Stimulated activated CD4-positive, alpha-beta T cell treated with anti-CD3 and anti-CD28 coated beads, Interleukin-1b, Interleukin-23, amount 100 ng/mL, for 24 hours (primary cell): ENCODE measurements at places on chromosomes 2 and 18.

DNA sequence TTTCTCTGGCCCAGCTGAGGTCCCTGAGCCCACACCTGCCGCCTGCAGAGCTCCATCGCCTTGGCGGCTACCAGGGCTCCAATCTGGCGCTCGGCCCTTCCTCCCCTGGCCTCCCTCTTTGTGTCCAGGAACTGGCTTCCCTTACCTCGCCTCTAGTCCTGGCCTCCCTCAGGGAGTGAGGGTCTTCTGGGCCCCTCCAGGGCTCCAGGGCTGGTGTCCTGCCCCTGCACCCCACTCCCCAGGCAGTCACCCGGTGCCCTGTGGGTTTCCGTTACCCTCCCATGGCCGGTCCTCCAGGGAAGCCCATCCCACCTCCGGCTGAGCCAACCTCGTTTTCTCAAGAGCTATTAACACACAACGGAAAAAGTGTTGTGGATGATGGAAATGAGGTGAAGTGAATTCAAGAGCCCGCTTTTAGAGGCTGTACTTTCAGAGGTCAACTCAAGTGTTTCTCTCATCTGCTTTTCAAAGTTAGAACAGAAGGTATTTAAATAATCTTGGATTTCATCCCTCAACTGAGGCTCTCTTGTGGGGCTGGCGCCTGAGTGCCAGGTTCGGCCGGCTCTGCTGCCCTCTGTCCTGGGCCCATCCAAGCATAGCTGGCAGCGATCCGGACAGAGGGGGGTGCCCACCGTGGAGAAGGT, 131.9 kb downstream of the ASB1 start:
- no peak for DNase-seq

GRCh38 chr2:164080486-164080885, 344.7 kb upstream of the FIGN start:
- DNase-seq: no peak

- no peak for DNase-seq
Measured at GRCh38 chr2:183207110-183207509, 82.9 kb downstream of the NUP35 start.

- DNase-seq: no peak
Measured at GRCh38 chr2:115303-115702, 69.0 kb upstream of the FAM110C start.

- no peak for DNase-seq
Measured at GRCh38 chr18:61690418-61691138, 202.2 kb downstream of the RNF152 start.

- DNase-seq: no peak
Measured at GRCh38 chr2:99957332-99958133, 184.9 kb downstream of the AFF3 start.

DNA sequence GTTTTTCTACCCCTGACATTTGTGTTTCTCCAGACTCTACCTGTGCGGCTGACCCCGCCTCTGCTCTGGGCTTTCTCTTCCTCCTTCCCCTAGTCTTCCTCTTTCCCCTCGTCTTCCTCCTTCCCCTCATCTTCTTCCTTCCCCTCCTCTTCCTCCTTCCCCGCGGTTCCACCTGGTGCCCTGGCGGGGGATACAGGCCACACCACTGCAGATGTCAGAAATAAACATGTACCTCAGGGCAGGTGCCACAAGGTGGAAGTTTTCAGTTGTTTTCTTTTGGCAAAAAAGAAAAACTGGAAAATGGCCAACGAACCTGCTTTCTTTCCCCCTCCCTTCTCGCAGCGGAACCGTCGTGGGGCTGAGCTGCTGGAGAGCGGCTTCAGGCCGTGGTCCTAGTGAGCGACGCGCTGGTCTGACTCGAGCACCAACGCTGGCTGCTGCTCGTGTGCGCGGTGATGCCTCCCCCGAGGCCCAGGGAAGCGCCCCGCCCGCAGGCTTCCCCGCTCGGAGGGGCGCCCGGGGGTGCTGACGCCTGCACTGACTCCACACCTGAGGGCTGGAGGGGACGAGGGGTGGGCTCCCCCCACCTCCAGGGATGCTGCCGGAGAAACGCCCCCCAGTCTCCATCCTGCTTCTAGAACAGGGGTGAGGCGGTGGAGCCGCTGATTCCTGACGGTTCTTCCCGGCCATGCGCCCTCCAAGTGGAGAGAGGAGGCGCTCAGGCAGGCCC, 83.7 kb upstream of the ZNF516 start:
- no peak for DNase-seq

DNA sequence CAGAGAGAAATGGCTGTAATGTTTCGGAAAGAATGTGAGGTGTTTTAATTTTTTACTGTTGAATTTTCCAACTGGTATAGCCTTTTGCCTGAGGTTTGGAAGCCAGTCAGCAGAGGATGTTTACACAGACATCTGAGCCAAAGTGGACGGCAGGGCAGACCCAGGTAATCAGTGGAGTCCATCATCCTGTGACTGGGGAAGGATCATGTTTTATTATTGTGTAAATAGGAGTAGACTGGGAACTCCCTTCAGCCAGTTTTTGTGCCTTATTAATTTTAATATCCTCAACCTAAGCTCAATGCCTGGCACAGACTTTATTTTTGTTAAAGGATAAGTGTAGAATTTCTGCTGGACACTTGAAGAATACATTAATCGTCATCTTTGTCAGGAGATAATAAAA, 142.0 kb upstream of the GAREM1 start:
- no peak for DNase-seq

DNA sequence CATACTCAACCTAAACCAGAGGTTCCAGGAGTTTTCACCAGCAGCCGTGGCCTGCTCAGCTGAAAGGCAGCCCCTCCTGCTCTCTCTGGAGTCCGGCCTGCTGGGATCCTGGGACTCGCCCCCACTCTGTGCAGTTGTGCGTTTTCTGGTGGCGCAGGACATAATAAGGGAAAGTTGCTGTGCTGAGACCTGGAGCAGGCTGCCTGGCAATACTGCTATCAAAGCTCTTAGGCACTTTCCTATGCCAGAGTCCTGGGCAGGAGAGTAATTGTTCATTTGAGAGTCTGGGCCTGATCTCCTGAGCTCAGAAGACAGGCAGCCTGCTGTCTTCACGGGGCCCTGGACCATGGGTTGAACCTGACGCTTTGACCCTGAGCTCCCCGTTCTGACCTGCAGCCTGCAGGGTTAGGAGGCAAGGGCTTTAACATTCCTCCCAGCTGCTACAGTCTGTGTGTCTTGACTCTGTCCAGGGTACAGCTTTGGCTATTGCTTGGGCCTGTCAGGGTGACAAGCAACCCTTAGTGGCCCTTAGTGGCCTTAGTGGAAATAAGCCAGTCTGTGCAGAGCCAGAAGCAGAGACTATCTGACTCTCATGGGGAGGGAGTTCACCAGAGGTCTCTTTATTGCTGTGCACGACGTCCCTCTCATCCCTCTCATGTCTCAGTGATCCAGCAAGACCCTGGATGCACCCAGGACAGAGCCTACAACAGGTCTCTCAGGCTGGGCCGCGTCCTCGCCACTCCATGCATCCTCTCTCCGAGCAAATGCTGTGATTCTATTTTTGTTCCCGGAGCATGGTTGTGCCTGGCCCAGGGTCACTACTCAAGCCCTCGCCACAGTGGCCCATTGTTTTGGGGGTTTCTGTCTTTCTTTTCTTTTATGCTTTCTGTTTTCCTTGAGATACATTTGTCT, 60.6 kb downstream of the ACKR3 start:
- no peak for DNase-seq

GRCh38 chr2:219291910-219292490, 12.8 kb downstream of the DNAJB2 start:
- no peak for DNase-seq

GRCh38 chr2:140580532-140581151, 1550.2 kb downstream of the LRP1B start:
- DNase-seq: no peak

DNA sequence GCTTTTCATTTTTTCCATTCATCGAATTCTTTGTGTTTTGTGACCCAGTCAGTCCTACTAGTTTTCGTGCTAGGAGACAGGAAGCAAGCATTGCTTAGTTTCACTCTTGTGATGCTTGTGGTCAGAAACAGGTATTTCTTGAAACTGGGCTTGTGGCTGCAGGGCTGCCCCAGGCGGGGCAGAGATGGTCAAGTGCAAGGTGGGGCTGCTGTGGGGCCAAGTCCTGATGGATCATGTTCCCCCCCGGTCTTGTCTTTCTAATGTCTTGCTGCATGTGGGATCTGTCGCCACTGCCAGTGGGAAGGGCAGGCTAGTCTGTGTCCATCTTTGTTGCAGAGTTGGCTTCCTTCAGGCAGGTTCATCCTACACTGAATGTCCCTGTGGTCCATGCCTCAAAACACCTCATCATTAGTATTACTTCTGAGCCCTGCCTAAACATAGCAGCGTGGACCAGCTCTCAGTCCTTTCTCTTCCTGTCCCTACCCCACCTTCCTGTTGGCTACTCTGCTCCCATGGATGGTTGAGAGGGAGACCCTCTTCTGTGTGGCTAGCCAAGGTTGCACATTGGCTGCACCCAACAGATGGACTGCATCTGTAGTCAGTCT, 38.7 kb downstream of the INPP4A start:
- no peak for DNase-seq

- DNase-seq: no peak
Measured at GRCh38 chr2:38650012-38650411, 15.9 kb upstream of the GALM start.

DNA sequence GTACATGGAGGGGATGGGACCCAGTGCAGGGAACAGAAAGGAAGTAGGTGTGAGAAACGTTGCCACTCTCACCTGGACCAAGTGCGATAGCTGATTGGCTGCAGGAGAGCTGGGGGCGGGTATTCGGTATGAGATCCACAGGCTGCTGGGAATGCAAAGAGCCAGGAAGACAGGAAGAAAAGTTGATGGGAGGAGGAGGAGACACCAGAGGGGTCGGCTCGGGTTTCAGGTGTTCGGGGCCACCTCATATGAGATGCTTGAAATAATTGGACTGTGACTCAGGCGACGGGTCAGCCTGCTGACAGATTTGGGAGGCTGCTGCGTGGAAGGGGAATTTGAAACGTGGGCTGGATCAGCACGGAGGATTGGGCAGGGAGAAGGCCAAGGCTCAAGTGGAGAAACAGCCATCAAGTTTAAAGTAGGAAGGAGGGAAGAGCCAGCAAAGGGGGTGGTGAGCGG, 65.1 kb downstream of the MRPS9 start:
- no peak for DNase-seq

DNA sequence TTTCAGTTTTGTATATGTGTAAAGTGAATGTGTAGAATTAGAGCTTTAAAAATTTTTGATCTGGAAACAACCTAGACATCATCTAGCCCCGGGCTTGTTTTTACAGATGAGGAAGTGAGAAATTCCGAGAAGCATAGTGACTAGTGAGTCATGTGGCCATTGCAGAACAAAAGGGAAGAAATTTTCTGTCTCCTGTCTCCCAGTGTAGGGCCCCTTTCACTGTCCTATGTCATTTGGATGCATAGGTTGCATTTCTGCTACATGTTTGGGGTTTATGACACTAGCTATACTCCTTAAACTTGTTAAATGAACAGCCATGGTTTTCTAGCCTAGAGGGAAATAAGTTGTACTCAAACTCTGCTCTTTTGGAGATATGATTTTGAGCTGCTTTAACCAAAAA, 84.6 kb downstream of the PLCL1 start:
- DNase-seq: no peak

- no peak for DNase-seq
Measured at GRCh38 chr2:35365859-35366258, 989.7 kb upstream of the CRIM1 start.

DNA sequence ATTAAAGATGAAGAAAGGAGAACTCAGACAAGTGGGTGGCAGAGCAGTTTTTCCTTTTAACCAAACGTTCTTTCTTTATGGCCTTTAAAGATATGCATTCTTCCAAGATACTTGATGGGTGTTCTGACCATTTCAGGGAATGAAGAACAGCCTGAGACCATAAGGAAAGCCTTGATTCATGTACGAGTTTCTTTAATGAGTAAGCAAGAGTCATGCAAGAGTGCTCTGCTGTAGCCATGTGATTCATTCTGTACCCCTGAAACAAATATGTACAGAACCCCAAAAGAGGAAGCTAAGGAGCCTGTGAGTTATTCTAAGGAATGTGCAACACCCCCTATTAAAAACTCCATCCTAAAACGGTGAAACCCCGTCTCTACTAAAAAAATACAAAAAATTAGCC, 372.8 kb downstream of the MTX2 start:
- no peak for DNase-seq

DNA sequence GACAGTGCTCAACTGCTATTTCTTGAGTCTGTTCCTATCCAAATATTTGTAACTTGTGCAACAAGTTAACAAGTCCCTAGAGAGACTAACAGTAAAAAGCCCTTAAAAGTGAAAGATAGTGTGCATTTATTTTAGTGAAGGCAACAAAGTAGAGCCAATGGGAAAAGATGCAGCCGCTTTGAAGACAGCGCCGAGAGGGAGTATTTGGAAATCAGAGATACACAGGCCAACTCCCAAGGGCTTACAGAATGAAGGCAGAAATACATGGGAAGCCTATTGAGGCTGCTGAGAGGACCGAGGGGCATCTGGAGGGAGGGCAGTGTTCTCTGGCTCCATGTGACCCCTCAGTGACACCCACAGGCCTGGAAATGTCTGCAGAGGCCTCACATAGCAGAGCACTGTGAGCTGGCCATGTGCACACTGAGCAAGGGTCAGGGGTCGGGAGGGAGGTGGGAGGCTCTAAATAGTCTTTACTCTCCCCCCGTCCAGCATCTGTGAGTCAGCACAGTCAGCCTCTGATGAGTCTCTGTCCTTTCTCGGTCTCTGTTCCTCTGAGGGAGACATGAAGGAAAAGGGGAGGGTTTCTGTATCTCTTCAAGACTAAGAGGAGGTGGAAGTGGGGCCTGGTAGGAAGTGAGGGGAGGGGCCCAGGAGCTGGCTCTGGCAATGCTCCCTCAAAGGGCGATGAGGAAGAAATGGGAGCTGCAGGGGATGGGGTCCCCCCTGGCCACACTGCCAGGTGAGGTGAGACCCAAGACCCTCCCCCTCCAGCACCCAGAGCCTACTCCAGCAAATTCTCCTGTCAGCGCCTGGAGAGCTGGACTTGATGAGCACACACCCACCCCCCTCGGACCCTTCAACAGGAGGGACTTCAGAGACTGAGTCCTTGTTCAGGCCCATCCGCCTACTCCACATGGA, 133.6 kb downstream of the SP3 start:
- DNase-seq: no peak

DNA sequence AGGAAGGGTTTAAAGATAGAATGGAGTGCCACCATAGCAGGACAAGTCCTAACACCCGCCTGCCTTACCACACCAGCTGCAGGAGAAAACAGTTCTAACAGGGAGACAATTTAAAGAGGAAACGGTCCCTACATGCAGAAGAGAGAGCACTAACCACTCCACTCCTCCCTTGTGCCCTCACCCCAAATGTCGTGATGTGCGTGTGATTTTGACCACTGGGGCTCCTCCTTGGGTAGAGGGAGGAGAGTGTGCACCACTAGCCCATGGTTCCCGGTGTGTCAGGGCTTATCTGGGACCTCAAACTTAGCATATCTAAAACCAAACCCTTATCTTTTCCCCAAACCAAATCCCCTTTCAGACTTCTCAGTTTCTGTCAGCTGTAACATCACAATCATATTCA, 105.5 kb upstream of the CCDC68 start:
- no peak for DNase-seq

- DNase-seq: no peak
Measured at GRCh38 chr18:58362829-58363271, 266.0 kb downstream of the ALPK2 start.

- DNase-seq: no peak
Measured at GRCh38 chr18:48740068-48740440, 201.2 kb downstream of the CTIF start.
